ENCODE measurements at places on chromosomes 6 and 20.

GRCh38 chr6:63985223-63985622, 349.6 kb downstream of the PHF3 start:
- no peak for DNase-seq

DNA sequence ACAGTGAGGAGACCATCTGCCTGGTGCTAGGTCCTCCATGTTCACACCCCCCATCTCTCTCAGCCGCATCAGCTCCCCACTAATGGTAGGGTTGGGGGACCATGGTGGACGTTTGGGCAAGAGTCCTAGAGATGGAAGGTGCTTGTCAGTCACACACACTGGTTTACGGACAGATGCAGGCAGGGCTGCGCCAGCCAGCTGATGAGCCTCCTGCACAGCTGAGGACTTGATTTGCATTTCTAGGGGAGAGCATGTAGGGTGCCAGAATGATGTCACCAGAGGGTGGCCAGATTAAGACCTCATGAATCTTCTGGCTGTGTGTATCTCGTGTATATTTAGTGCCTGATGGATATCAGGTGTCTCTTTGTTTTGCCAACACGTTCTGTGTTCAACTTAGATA, 28.6 kb downstream of the CST8 start:
- DNase-seq: no peak

- no peak for DNase-seq
Observed at GRCh38 chr20:3471397-3472021, 691 bp downstream of the ATRN start.

DNA sequence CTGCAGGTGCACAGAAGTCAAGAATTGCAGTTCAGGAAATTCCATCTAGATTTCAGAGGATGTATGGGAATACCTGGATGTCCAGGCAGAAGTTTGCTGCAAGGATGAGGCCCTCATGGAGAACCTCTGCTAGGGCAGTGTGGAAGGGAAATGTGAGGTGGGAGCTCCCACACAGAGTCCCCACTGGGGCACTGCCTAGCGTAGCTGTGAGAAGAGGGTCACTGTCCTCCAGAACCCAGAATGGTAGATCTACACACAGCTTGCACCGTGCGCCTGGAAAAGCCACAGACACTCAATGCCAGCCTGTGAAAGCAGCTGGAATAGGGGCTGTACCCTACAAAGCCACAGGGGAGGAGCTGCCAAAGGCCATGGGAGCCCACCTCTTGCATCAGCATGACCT, 681.4 kb downstream of the EPHA7 start:
- no peak for DNase-seq

DNA sequence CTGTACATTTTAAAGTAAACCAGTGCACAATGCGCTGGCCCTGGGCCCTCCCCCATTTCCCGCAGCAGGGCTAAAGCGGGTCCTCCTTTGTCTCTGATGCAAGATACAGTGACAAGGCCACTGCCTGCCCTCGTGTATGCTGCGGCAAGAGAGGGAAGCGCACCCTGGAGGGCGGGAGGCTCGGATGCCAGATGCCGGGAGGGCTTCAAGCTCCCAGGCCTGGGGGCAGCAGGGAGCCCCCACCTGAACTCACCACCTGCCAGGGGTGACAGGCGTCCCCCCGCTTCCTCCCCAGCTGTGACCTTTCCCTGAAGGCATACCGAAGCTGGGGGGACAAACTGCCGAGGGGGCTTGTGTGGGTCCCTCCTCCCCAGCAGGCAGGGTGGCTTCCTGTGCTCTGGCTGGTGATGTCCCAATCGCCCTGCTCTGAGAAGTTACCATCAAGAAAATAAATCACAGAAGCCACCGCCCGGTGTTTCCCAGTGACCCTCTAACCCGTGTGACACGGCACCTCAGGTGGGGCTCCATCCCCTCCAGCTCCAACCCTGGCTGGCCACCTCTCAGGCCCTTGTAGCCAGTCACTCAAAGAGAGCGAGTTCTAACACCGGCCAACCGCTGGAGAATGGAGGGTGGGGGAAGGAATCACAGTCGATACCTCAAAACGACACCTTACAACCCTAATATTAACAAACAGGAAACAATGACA, 203.3 kb downstream of the PREX1 start:
- no peak for DNase-seq

GRCh38 chr20:891706-892080, 24.4 kb downstream of the ANGPT4 start:
- no peak for DNase-seq

DNA sequence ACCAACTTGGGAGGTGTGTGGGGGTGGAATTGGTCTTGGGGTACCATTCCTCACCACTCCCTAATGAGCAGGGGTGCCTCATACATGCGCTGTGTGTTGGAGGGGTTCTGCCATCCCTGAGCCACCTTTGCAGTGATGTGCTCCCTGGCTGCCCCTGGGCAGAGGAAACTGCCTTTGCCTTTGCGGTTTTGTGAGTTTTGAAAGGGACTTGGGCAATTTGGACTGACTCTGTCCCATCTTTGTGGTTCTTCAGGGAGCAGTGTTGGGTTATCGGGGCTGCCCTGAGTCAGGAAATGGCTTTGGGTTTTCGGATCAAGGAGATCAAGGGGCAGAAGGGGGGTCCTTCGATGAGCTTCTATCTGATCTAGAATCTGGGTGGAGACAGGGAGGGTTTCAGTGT, 3.9 kb upstream of the PHACTR3 start:
- DNase-seq: no peak

GRCh38 chr20:44187054-44187771, at the start of gene JPH2:
JPH2 (minus strand) TSS chr20:44187188; CDS start chr20:44186705, 483 bp downstream.
- no peak for DNase-seq

DNA sequence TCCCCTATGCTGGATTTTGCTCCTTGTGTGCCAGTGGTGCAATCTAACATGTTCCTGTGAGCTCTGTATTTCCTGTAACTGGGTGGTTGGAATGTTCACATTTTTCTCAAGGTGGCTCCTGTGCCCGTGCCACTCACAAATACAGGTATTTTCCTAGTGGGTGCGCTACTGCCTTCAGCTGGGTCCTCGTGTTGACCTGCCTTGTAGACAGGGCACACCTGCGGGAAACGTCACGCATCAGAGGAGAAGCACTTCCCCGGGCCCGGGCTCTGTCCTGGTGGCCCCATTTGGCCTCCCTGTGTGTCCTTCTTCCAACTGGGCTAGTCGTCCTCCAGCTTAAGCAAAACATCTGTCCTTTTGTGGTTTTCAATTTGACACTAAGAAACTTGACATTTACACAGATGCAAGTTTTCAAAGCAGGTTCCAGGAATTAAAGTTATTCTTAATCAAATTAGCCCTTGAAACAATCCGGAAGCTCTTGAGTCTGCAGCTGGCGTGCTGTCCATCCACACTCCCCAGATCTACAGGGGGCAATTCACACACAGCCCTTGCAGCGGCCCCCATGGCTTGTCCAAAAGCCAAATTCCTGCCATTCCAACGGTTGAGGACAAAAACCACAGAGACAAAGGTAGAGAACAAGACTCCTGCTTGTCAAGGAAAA, 275.1 kb downstream of the CDC5L start:
- DNase-seq: no peak

DNA sequence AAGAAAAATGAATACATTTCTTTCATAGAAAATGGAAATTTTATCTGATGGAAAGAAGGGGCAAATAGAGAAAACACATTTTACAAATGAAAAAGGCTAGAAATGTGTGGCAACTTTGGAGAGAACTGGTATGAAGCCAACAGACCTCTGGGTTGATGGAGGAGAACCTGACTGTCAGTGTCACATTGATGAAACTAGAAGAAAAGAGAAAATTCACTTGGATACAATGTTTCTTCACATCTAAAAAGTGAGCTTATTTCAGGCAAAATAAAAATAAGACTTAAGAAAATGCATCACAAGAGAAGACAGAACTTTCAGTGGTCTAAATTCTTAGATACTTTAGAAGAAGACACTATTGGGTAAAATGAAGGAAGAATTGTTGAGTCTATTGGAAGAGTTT, at the start of gene OR12D2:
Gene OR12D2, plus strand, starts transcription at position 301 of the 400 bp plus-strand sequence. CDS start 1,069 bp downstream, outside the sequence.
- no peak for DNase-seq

- DNase-seq: peak; percentile 61
Observed at GRCh38 chr20:46350201-46350985, 42.1 kb upstream of the CDH22 start.

GRCh38 chr20:36861625-36861874, 14.4 kb upstream of the TLDC2 start:
- DNase-seq: no peak

DNA sequence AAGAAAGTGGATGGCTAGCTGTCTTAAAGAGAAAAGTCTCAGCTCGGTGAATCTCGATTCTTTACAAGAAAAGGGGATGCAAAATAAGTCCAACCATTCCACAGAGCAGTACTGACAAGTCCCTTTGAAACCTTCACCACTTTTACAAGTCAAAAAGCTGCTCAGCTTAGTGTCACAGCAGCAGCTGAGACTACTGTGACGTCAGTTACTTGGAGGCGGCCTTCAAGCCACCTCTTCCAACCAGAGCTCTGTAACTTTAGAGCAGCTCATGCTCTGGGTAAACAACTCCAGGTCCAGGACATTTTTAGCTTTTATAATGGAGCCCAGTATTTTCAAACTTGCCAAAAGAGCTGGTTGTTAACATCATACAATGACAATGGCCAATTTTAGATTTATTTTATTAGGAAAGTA, at the start of gene KIAA0408:
Gene KIAA0408, minus strand, starts transcription at position 159 of the 411 bp plus-strand sequence. CDS start 5,408 bp downstream, outside the sequence.
- no peak for DNase-seq

DNA sequence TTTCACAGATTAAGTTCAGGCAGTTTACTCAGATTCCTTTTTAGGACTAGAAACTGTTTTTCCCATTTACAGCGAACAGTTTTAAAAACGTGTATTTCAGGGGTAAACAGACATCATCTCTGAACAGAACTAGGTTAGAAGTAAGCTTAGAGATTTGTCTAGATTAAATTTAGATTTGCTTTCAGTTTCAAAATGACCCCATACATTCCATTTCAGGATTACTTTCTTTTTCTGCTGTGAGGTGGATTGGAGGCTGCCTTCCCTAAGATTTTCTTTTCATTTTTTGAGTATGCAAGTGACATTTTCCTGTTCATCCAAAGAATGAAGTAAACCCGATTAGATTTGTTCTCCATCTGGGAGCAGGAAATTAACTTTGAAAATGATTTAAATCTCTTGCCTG, 747.2 kb downstream of the KHDRBS2 start:
- DNase-seq: no peak

GRCh38 chr6:140051521-140052512, 677.4 kb upstream of the CITED2 start:
- DNase-seq: no peak

GRCh38 chr6:155889410-155889809, 433.8 kb upstream of the NOX3 start:
- DNase-seq: no peak

GRCh38 chr20:11918391-11918845, 725 bp downstream of the BTBD3 start:
- DNase-seq: peak; percentile 15

DNA sequence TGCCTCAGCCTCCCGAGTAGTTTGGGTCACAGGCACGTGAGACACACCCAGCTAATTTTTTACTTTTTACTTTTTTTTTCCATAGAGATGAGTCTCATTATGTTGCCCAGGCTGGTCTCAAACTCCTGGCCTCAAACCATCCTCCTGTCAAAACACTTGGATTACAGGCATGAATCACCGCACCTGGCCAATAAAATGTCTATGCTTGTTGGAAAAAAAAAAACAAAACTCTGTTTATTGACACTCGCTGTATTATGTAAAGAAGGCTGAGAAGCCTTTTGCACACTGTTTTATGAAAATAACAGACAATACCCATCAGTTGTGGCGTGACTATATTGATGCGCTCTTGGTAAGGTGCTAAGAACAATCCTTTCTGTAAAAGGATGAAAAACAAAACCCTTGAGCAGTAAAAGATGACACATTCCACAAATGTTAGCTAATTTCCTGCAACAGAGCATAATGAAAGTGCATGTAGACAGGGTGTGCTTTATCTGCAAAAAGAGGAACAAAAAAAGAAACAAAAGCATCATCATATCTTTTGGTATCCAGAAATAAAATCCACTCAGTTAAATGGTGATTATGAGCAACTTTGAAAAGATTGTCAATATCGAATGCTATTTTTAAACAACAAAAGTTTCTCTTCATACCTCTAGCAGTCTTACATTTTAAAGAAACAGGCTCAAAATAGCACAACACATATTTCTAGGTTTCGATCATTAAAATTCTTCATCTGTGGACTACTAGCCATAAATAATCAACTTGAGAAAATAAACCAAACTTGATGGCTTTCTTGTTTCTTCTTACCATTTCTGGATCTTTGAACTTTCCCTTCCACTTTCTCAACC, 108.3 kb upstream of the PHACTR1 start:
- DNase-seq: peak; percentile 10

- no peak for DNase-seq
Observed at GRCh38 chr6:13866301-13866700, 51.9 kb upstream of the MCUR1 start.

- no peak for DNase-seq
Observed at GRCh38 chr6:135854799-135855198, 3.3 kb downstream of the PDE7B start.

- DNase-seq: peak; percentile 93
Observed at GRCh38 chr6:30647242-30648116, 546 bp downstream of the C6orf136 start.

DNA sequence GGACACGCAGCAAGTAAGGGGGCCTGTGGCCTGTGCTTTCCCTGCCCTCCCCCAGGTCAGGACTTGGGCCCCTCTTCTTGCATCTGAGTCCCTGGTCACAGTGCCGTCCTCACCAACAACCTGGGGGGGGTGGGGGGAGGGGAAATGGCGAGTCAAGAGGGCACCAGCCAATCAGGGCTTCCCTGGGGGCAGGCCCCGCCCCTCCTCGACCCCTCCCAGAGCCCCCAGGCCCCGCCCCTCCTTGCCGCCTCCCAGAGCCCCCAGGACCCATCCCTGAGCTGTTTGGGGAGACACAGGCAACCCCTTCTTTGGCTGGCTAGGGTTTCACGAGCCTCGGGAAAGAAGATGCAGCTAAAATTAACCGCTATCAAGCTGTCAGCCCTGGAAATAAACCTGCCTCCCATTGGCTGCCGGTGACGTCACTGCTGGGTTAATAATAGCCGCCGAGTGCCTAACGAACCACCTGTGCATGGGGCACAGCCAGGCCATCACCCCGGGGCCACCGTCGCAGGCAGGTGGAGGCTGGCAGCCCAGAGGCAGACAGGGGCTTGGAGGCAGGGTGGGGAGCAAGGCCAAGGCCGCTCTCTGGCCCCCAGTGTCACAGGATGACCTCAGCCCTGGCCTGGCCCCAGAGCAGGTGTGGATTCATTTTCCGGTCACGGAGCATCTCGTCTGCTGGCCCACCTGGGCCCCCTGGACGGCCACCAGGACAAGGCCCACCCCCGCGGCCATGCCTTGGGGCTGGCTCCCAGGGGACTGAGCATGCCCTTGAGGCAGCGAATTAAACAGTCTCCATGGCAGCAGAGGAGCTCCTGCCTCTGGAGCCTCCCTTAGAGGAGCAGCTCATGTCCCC, 3.2 kb upstream of the EEF1A2 start:
- DNase-seq: no peak
